ENCODE measurements at places on chromosomes 13 and 19.

DNA sequence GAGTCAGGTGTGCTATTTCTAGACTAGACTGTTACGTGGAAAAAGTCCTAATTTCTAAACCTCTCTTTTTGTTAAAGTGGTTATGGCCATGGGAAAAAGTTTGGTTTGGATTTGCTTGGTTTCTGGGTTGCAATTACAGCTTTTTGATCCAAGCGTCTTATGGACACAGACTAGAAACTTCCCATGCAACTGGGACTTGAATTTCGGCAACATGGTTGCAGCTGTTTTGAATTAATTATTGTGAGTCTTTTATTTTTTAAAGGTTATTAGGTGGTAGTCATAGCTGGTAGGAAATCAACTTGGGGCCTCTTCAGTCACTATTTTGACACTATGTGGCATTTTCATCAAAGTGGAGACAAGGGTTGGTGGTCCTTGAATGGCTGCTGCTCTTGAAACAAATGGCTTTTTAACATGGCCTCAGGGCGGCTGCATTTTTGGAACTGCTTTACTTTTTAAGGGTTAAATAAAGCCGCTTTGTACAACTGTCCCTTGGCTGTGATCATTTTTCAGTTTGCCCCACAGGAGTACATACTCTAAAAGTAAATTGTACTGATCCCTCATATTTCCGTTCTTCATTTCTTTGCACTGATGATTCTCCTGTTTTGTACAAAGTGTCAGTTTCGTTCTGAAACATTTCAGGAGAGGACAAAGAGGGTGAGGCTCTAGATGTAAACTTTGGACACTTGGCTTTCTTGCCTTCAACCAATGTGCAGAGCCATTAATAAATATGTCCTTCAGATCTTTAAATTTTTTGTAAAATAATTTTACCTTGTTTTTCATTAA lies 15.9 kb downstream of the HNRNPM start:
- no peak for DNase-seq

- no peak for DNase-seq
These were observed 122.0 kb downstream of the ENOX1 start for GRCh38 chr13:43664700-43665191.

DNA sequence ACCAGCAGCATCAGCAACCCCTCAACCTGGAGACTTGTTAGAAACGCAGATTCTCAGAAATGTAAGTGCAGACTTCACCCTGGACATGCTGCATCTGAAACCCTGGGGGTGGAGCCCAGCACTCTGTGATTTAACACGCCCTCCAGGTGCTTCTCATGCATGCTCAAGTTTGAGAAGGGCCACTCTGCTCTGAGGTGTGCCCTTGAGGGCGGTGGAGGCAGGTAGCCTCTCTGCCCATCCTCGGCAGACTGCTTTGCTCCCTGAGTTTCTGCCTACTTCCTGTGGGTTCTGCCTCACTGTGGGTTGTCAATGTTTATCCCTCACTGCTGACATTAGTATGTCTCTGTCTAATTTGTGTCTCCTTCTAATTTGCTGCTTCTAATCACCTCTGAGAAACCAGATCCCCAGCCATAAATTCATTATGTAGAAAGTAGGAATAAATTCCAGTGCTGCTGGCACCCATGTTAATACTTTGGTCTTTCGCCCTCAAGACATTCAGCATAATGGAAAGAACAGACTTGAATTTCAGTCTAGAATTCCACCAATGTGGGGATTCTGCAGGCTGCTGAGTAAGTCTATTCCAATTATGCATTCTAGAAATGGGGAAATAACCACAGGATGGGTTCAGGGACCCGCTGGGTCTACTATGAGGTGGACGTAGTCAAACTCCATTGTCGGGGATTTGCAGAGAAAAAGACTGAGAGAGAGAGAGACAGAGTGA lies 51.3 kb upstream of the CYSLTR2 start:
- no peak for DNase-seq

DNA sequence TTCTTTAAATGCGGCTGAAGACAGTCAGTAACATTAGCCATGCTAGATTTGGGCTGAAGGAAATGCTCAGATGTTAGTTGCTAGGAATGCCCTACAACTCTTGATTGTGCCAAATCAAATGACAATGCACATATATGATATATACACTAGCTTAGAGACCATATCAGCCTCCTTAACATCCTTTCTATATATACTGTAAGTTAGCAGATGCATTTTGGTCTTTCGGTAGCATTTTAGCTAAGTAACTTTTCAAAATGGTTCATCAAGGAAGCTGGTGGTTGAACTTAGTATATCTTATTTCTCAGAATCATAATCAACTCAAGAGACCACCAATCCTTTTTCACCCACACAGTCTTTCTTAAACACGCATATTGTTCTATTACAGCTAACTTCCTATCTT lies 14.1 kb upstream of the ENOX1 start:
- DNase-seq: no peak

DNA sequence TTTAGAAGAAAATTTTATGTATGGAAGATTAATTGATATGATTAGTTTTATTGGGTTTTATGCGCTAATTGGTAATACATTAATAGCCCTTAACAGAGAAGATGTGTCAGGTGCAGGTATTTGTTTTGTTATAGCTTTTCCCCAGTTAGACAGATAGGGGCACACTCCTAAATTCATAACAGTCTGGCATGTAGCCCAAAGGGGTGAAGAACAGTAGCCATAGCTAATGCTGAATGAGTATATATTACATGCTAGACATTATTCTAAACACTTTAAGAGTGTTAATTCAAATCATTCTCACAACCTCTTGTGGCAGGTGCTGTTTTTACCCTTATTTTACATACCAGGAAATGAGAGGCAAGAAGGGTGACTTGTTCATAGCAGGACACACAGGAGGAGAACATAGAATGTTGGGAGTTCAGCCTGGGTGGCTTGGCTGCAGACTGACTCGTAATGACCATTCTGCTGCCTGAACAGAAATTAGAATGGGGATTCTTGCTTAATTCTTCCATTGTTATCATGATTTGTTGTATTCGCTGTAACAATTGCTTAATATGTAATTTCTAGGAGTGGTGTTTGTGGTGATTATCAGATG lies 20.1 kb downstream of the PCCA start:
- no peak for DNase-seq

DNA sequence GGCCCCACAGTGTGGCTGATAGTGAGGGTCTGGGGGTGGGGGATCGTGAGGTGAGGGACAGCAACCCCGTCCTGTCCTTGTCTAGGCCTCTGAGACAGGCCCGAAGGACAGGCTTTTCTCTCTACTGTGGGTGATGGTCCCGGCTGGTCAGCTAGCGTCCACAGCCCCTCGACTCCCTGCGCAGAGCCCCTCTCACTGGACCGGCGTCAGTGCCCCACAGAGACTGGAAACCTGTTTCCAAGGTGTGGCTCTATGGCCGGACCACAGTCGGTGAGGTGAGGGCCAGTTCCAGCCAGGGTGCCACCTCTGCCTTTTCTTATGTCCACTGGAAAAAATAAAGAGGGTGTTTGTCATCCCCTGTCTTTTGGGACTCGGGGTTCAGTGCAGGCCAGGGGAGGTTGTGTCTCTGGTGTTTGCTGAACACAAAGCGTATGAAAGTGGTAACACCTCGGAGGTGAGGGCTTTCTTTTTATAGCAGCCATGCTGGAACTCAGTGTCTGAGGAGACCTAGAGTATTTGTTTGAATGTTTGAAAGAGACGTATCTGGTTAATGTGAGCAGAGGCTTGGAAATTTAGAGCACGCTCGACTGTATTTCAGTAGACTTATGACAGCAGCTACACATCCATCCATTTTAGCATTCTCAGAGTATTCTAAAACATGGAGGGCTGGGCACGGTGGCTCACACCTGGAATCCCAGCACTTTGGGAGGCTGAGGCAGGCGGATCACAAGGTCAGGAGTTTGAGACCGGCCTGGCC lies 22.8 kb downstream of the ATP11A start:
- no peak for DNase-seq

DNA sequence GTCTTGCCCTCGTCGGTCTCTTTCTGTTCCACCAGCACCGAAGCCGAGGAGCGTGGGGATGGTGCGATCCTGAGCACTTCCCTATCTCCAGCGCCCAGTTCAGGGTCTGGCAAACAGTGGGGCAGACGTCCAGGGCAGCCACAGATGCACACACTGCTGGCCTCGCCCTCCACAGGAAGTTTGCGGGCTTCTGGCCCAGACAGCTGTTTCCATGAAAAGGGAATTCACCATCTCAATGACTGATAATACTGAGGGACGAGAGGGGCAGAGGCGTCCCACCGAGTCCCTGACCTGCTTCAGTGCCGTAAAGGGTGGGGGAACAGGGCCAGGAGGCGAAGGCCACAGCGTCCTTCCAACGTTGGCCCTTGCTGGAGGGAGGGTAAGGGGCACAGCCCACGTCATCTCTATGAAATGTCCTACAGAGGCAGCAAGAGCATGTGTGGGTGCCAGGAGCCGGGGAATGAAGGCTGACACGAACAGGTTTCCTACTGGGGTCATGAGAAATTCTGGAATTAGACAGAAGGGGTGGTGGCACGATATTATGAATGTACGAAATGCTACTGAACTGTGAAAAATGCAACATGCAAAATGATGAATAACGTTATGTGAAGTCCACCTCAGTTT lies 19.5 kb downstream of the SHC2 start:
- DNase-seq: no peak

DNA sequence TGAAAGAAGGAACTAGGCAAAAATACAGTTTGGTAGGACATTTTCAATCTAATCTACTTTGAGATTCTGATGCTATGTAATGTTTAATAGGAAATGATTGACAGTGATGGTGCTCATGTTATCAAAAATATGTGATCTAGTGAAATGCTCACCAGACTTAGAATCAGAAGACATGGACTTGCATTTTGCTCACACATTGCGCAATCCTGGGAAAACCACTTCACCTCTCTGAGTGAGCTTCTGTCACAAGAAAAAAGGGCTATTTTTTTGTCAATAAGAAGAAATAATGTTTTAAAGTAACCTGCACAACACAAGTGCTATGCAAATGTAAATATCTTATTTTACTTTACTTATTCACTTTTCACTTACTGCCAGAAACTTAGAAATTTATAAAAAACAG lies 380.9 kb upstream of the HTR2A start:
- DNase-seq: no peak

GRCh38 chr19:41862445-41862986 lies 2.5 kb downstream of the RPS19 start:
- DNase-seq: no peak

DNA sequence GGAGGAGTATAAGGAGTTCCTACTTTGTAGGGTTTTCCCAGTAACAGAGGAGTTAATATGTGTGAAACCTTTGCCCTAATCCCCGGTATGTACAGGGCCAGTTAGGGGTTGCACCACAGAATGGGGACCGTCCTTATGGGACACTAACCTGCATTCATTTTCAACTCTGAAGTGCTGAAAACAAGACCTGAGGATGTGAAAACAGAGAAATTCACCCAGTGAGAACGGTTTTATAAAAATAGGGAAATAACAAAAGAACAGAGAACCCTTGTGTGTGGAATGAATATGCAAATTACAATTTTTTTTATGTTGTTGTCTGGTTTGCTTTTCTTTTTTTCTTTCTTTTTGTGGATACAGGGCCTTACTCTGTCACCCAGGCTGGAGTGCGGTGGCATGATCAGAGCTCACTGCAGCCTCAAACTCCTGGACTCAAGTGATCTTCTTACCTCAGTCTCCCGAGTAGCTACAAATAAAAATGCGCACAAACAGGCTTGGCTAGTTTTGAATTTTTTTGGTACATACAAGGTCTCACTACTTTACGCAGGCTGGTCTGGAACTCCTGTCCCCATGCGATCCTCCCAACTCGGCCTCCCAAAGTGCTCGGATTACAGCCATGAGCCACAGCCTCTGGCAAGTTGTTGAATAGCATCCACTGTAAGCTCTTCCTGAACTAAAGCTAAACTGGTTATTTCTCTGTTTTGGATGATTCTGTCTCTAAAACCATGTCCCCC lies 10.6 kb downstream of the CLC start:
- DNase-seq: no peak

DNA sequence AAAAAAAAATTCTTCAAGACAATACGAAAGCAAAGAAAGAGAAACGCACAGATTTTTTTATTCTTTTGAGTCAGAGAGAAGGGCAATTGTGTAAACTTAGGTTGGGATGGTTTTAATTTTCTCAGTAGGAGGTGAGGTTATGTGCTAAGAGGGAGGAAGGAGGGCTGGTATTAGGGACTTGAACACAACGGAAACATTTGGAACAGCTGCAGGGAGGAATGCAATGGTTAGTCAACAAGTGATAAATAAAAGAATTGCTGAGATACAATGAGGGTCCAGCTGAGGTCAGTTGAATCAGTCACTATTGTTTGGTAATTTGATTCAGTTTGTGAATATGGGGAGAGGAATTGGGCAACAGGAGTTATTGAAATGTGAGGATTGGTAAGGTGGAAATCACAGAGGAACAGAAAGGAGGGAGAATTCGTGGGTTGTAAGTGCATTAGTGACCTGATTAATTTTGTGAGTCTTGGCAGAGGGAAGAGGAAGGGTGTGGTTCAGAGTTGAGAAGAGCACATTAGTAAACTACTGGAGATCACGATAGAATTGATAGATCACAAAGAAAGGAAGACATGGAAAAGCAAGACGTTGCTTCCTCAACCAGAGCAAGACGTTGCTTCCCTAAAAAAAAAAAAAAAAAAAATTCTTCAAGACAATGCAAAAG lies 499.5 kb upstream of the SPRY2 start:
- no peak for DNase-seq

DNA sequence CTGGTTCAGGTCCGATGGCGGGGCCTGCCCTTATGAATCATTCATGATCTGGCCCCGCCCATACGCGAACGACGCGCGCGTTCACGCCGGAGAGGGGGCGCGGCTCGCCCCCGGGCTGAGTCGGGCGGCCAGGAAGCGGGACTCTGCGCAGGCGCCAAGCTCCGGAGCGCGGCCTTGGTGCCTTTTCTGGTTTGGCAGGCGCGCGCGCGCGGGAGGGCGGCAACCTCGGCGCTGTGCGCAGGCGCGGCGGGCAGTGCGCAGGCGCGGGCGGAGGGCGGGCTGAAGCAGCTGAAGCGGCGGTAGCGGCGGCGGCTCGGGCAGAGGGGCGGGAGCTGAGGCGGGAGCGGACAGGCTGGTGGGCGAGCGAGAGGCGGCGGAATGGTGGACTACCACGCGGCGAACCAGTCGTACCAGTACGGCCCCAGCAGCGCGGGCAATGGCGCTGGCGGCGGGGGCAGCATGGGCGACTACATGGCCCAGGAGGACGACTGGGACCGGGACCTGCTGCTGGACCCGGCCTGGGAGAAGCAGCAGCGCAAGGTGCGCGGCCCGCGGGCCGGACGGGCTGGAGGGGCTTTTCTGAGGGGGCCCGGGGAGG lies at the start of gene ACTN4:
Gene ACTN4 (plus strand): TSS at position 282 of the 598 bp plus-strand sequence. CDS start 97 bp downstream, at position 379.
- peak; percentile 98 for DNase-seq

- DNase-seq: peak; percentile 94
These were observed 83.2 kb upstream of the MCF2L start for GRCh38 chr13:112885782-112886268.

DNA sequence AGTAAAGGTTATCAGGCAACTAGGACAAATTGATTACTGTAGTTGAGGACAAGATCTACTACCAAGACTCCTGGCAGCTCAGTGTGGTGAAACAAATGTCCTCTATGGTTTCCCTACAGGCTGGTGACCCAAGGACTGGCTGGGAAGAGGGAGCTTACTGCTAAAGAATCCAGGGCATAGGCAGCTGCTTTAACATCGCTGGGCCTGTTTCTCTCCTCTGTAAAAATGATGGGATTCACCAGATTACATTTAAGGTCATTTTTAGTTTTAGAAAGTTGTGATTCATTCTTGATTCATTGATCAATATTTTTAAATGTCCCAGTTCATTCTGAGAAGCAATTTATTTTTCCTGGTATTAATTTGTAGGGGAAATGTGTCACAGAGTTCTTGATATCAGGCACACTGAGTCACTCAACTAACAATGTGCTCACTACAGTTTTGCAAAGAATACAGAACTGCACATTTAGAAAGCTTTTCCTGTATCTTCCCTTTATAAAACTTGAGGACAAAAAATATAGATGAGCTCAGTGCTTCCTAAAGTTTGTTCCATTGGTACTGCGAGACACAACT lies 19.6 kb upstream of the FAM124A start:
- no peak for DNase-seq
